ENCODE measurements at places on chromosomes 4 and X.

DNA sequence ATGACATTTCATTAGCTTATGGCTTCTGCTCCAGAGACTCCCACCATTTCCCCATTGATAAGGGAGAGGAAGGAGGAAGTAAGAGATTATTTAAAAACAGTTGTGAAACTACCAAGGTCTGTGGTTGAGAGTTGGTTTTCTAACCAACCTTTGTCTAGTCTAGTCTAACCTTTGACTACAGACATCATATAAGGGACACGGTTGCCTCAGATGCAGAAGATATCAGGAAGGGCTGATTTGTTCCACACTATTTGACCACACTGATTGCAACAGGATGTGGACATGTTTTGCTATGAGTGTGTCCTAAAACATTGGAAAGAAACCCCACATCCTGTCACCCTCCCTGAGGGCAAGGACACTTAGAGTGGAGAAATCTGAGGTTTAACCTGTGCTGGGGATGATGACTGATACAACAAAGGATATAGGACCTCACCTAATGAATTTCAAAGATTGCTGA, 53.0 kb downstream of the COQ2 start:
- no peak for DNase-seq

DNA sequence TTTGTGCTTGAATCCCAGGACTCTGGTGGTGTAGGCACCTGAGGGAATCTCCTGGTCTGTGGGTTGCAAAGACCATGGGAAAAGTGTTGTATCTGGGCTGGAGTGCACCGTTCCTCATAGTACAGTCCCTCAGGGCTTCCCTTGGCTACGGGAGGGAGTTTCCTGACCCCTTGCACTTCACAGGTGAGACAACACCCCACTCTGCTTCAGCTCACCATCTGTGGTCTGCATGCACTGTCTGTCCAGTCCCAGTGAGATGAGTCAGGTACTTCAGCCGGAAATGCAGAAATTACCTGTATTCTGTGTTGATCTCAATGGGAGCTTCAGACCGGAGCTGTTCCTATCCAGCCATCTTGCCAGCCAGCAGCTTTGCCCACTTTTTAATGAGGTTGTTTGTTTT, 353.0 kb upstream of the IRS4 start:
- no peak for DNase-seq

DNA sequence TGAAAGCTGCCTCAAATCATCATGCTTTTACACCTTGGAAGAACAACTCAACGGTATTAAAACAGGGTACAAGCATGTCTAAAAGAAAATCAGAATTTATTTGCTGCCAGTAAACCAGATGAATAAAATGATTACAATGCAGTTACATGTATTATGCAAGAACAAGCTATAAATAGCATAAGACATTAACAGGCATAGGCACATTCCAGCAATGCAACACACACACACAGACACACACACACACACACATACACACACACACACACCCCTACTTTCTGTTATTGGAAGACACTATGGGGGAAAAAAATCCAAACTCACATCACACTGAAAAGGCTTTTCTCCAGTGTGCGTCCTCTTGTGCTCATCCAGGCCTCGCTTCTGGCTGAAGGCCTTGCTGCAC, 212.5 kb downstream of the PRDM5 start:
- DNase-seq = no peak

DNA sequence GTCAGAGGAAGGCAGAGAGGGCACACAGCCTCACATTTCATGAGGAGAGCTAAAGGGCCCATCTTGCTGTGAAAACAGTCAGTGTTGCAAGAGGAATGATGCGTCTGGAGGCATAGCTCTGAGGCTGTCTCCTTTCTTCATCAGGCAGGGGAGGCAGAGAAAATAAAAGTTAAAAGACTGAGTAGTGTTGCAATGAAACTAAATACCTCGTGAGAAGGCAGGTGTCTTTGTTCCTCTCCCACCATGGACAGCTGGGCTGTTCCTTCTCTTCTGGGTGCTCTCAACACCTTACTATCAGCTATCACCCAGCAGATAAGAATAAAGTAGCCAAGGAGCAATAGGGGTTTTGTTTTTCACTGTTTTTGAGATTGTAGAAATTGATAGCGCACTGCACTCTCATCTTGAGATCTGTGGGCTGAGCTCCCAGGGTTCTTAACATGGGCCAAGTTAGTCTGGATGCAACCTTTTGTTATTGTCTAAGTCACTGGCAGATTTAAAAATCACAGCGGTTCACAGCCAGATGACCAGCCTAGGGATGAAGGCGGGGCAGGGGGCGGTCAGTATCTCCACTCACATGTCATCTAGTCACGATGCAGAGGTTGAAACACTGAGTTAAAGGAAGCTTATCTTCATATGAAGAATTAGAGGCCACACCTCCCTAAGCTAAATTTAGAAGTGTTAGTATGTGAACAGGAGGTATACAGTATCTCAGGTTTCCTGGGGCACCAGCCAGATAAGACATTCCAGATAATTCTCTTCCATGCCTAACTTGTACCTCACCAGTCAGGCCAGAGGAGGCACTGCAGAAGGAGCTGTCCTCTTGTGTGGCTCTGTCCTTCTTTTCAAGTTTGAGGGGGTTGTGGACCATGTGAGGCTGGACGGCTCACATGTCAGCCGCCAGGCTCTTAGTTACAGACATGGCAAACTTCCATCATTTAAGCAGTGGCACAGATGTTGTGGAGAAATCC, 36.9 kb downstream of the PARM1 start:
- peak; percentile 42 for DNase-seq

DNA sequence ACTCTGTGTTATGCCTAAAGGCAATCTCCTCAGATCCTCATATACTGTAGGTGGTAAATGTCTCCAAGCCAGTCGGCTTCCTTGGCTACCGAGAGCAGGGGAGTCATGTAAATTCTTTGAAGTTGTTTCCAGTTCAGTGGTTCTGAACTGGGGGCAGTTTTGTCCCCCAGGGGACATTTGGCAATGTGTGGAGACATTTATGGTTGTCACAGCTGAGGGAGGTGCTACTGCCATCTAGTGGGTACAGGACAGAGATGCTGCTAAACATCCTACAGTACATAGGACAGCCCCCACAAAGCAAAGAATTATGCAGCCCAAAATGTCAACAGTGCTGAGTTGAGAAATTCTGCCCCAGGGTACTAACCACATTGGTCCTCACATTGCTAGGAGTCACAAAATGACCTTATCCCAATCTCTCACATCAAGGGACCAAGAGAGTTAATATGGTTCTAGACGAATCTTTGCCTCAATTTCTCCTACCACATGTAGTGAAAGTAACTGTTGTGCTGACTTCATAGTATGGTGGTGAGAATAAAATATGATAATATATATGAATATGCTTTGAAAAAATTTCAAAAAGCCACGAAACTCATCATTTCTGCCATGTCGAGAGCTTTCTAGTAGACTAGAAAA, 104.4 kb upstream of the ARHGAP24 start:
- DNase-seq = peak; percentile 46

DNA sequence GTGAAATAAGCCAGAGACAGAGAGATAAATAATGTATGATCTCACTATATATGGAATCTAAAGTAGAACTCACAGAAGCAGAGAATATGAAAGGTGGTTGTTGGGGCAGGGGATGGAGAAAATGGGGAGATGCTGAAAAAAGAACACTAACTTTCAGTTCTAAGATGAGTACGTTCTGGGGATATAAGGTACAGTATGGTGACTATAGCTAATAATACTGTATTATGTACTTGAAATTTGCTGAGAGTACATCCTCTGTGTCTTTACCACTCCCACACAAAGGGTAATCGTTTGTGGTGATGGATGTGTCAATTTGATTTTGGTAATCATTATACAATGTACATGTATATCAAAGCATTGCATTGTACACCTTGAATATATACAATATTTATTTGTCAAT, 6.6 kb downstream of the FBXL5 start:
- no peak for DNase-seq

- DNase-seq = no peak
Observed at GRCh38 chr4:86089781-86090323, 270.0 kb downstream of the MAPK10 start.

DNA sequence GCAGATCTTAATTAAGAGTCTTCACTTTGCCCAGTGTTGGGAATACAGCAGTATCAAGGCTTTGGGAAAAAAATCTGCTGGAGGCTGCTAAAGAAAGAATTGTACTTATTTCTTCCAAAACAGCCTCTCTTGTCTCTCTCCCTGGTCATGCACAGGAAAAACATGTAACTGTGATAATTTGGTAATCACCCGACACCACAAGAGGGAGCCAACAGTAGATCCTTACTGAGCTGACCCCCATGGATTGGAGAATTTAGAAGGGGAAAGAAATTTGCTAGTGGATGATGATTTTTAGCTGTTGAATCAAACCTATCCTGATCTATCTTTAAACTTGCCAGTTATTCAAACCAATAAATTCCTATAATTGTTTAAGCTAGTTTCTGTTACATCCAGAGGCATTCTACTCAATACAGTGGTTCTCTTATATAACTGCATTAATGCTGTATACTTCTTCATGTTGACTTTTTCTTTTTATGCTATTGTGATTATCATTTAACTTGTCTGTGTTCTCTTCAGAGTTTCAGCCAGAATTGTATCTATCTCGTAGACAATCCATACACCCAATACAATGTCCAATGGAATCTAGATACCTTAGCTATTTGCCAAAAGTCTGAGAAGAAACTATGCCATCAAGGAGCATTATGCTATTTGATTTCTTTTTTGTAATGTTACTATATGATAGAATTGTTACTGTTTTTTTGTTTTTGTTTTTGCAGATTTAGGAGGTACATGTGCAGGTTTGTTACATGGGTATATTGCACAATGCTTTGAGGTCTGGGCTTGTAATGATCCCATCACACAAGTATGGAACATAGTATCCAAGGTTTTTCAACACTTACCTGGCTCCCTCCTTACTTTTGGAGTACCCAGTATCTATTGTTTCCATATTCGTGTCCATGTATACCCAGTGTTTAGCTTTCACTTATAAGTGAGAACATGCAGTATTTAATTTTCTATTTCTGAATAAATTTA, 31.3 kb upstream of the ARHGEF38 start:
- DNase-seq = peak; percentile 38

DNA sequence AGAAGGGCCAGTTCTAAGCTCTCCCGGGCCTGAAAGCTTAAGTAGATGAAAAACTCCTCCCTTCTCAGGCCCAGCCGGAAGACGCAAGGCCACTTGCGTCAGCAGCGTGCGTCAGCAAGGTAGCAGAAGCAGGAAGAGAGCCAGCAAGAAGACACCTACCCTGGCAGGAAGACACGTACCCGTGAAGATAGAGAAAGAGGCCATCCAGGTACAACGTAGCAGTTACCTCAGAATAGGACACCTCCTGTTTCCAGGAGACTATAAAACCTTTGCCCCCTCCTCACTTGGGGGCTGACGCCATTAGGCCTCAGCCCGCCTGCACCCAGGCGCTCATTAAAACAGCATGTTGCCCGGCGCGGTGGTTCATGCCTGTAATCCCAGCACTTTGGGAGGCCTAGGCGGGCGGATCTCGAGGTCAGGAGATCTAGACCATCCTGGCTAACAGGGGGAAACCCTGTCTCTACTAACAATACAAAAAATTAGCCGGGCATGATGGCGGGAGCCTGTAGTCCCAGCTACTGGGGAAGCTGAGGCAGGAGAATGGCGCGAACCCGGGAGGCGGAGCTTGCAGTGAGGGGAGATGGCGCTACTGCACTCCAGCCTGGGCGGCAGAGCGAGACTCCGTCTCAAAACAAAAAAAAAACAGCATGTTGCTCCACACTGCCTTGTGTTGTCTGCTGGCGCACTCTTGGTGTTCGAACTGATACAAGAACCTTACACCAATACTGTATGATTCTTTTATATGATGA, 242.7 kb upstream of the NWD2 start:
- DNase-seq = no peak

GRCh38 chrX:13940671-13941070, 89.0 kb downstream of the GEMIN8 start:
- DNase-seq = no peak

DNA sequence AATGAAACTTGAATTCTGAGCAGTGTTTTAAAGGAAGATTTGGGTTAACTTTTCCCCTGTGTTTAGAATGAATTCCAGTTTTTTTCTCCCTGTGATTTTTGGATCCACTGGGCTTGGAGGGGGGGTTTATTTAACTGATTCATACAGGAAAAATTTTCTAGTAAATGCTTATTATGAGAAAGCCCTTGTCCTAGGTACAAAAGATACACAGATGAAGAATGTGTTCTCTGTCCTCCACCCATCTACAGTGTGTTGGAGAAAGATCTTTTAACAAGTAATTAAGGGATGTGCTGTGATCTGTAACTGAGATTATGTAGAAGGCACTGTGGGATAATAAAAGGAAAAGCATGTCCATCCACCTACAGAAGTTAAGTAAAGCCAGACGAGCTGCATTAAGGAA, 103.9 kb downstream of the STIM2 start:
- peak; percentile 7 for DNase-seq

- DNase-seq = no peak
Observed at GRCh38 chr4:184461711-184462441, 12.5 kb downstream of the IRF2 start.

DNA sequence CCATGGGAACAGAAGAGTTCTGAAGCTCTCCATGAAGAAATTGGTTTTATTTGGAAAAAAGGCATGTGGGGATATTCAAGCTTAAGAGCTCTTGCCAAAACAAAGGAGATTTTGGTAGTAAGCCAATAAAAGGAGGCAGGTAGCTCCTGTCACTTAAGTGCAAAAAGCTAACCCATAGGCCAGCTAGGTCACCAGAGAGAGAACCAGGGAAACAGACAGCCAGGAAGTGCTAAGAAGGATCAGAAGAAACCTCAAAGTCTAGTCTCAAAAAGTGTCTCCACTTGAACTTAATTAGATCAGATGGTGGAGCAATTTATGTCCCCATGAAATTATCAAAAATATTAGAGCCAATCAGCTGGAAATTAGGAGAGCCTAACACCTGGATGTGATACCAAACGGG, 49.2 kb downstream of the CD40LG start:
- no peak for DNase-seq

DNA sequence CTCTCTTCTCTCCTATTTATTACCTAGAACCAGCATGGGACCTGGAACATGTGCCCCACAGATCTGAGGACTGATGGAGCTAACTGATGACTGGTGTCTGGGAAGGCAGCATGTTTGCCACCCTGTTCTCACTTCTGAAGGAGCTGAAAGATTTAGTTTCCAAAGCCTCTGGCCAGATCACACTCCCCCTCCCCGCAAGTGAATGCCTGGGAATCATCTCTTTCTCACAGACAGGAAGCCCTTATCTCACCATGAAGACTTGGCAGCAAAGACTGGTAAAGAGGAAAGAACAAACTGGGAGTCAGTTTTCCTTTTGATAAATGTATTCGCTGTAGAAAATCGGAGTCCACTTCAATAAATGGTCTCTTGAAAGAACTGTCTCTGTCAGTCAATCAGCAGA, 21.0 kb upstream of the PCYT1B start:
- DNase-seq = no peak

- DNase-seq = no peak
Observed at GRCh38 chr4:12697970-12698369, 786.2 kb downstream of the RAB28 start.
